Tibial nerve (tissue), 4 donors: ENCODE measurements at places on chromosomes 6 and 20. TPM values are rescaled to one million over a fixed set of nuclear protein-coding genes. Genes with fewer than 3 reads are reported as not detected.

- DNase-seq: no peak
Measured at GRCh38 chr20:5316188-5317158, at the start of gene PROKR2. Gene PROKR2, minus strand, starts transcription at chr20:5316954. Its CDS starts 2,585 bp downstream, at chr20:5314369.

The DAAM2 gene
- 73.9 TPM for total RNA-seq

The HLA-DOA gene
- 3.0 TPM for total RNA-seq

The RCAN2 gene
- 14.3 TPM for total RNA-seq

The TSBP1 gene
- not detected for total RNA-seq

- DNase-seq: no peak
Measured at GRCh38 chr6:146805546-146806325, 207.0 kb downstream of the ADGB start.
